ENCODE measurements at places on chromosomes 2 and 18.

DNA sequence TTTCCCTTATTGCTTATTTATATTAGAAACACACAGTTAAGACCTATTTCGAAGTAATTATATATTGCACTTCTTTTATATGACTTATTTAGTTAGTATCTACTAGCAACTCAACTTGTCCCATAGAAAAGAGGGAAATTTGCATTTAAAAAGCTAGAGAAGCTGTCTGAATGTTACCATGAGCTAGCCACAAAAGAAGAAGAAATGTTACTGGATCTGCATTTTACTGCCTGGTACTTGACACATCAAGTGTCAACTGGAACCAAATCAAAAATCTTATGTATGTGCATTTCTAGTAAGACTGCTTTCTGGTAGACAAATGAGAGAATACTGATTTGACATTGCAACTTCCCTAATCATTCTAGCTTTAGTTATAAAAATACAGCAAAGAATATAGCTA lies 424.6 kb upstream of the VRK2 start:
- ATAC-seq = no peak

DNA sequence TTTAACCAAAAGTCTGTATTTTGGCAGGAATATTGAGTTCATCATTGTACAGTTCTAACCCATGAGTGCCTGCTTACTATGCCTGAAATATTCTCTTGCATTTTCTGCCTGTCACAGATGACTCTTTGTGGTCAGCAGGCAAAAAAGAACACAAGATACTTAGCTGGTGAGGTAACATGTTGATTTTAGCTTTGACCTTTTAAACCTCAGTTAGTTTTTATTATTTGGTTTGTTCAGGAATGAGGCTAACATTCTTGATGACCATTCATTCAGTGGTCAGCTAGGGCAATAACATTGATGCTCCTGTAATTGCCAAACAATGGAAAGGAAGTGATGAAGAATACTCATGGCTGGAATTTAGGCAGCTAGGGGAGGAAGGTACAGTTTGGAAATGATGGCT lies 491.2 kb downstream of the PIK3C3 start:
- no peak for ATAC-seq

- ATAC-seq = no peak
These were observed 3.2 kb downstream of the XPO1 start for GRCh38 chr2:61534926-61535325.

DNA sequence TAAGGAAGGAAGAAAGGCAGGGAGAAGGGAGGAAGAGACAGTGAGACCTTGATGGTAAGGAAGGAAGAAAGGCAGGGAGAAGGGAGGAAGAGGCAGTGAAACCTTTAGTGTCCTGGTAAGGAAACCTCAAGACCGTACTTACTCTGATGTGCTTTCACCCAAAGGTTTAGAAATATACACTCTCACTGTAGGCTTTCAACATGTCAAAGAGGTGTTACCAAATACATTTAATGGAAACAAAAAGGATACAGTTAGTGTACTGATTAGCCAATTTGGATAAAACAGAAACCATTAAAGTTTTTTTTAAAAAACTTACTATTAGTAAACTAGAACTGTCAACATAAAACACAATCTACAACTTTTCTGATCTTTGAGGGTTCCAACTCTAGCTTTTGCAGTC lies 7.1 kb downstream of the FBXO15 start:
- ATAC-seq = no peak

DNA sequence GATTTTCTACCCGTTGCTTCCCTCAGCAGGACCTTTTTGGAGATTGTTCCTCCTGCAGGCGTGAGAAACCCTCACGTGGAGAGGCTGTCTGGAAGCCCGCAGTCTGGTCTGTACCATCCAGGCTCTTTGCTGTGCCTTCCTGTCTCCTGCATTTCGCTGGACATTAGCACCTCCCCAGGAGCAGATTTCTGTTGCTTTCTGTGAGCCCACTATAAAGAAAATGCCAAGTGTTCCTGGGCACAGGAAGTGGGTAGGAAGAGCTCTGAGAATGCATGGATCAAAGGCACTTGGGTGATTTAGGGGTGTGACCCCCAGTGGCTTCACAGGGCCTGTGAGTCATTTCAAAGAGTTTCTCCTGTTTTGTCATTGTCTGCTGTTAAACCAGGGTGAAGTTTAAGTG lies 27.3 kb downstream of the SPTBN1 start:
- no peak for ATAC-seq

- no peak for ATAC-seq
These were observed 27.2 kb upstream of the FAM136A start for GRCh38 chr2:70328921-70329561.

Measured in activated CD4-positive, CD25-positive, alpha-beta regulatory T cell treated with anti-CD3 and anti-CD28 coated beads, Interleukin-2, amount 50 U/mL, for 24 hours (primary cell).